T-helper 17 cell (primary cell): ENCODE measurements at places on chromosomes 5 and 9. TPM values are rescaled to one million over a fixed set of nuclear protein-coding genes. Genes with fewer than 3 reads are reported as not detected.

DNA sequence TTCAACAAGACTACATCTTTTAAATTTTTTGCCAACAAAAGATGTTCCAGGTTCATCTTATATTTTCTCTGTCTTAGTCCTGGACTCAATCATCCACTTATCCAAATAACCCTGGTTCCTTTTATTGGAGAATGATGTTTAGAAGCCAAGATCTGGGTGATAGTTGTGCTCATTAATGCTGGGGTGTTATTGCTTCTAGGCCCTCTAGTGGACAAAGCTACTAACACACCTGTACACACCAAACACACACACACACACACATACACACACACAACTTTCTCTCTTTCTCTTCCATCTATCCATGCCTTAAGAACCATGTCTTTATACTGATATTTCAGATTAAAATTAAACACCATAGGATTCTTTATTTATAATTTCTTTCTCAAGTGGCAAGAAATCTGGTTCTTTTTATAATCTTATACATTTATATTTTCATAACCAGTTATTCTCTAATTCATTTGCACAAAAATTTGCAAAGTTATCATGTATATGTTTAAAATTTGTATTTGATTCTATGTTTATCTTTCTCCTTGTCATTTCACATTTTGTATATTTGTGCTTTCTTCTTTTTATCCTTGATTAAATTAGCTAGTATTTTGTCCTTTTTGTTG lies 179.1 kb upstream of the SMIM23 start:
- no peak overlapping the region for H3K27ac ChIP-seq
- peaks cover 3% of the 10 kb centered on the region for H3K4me1 ChIP-seq
- DNase-seq = no peak
- H3K27me3 ChIP-seq = peaks cover 21% of the 10 kb centered on the region

- H3K27ac ChIP-seq = no peak overlapping the region
- no peak overlapping the region for H3K4me3 ChIP-seq
- H3K27me3 ChIP-seq = peaks cover 2% of the 10 kb centered on the region
- peaks cover 15% of the 10 kb centered on the region for H3K4me1 ChIP-seq
These were observed 15.1 kb downstream of the RPS14 start for GRCh38 chr5:150434464-150434863.

- peaks cover 21% of the 10 kb centered on the region for H3K4me1 ChIP-seq
- peak overlapping the region; percentile 51 for H3K27ac ChIP-seq
- H3K27me3 ChIP-seq = no peaks in the 10 kb centered on the region
- no peaks in the 10 kb centered on the region for H3K36me3 ChIP-seq
- H3K4me3 ChIP-seq = no peak overlapping the region
- DNase-seq = no peak
These were observed 78.4 kb upstream of the ITGA1 start for GRCh38 chr5:52709167-52709925.

GRCh38 chr5:95261437-95262175 lies 23.3 kb downstream of the MCTP1 start:
- H3K36me3 ChIP-seq = no peaks in the 10 kb centered on the region
- H3K27ac ChIP-seq = no peak overlapping the region
- H3K27me3 ChIP-seq = peaks cover 18% of the 10 kb centered on the region
- no peak overlapping the region for H3K4me3 ChIP-seq

GRCh38 chr5:34929720-34930461 lies 532 bp downstream of the DNAJC21 start:
- peaks cover 2% of the 10 kb centered on the region for H3K36me3 ChIP-seq
- peak overlapping the region; percentile 91 for H3K27ac ChIP-seq
- peak overlapping the region; percentile 97 for H3K4me3 ChIP-seq

- peaks cover 10% of the 10 kb centered on the region for H3K4me1 ChIP-seq
- H3K36me3 ChIP-seq = peaks cover 13% of the 10 kb centered on the region
- peak overlapping the region; percentile 11 for H3K27ac ChIP-seq
- H3K4me3 ChIP-seq = peak overlapping the region; percentile 49
- no peak for DNase-seq
These were observed 30.2 kb upstream of the F2R start for GRCh38 chr5:76685704-76686103.

DNA sequence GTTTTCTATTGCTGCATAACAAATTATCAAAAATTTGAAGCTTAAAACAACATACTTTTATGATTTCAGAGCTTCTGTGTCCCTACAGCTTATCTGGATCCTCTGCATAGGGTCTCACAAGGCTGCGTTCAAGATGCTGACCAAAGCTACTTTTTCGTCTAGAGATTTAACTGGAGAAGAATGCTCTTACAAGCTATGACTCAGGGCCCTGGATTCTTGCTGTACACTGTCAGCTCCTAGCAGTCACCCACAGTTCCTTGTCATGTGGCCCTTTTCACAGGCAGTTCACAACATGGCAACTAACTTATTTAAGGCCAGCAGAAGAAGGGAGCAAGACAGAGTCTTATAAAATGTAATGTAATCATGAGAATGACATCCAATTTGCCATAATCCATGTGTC lies 70.8 kb upstream of the FAM174A start:
- H3K4me1 ChIP-seq = no peaks in the 10 kb centered on the region
- H3K27ac ChIP-seq = no peak overlapping the region
- no peaks in the 10 kb centered on the region for H3K36me3 ChIP-seq
- no peak overlapping the region for H3K4me3 ChIP-seq
- peaks cover 15% of the 10 kb centered on the region for H3K27me3 ChIP-seq

DNA sequence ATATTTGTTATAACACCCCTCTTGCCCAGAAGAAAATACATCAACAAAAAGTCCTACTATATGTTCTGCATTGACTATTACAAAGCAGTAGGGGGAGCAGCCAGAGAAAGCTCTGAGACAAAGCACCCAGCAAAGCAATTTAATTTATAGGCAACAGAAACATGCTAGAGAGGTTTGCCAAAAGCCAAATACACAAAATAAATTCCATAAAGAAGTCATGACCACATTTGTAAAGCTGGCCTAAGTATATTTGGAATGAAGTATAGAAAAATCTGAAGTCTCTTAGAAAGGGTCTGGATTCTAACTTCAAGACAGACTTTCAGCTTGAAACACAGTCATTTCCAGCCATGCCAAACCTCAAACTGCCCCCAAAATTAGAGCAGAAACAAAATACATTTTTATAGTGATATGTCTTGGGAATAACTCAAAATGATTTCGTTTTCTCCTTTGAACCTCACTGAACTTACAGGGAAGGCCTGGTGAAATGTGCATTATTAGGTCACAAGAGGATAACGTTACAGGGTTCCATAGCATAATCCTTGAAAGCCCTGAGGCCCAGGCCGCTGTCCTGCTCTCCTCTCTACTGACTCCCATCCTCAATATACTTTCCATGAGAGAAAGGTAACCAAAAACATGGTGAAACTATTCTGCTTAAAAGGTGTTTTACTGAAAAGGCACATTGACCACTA lies 451.8 kb downstream of the RAB3C start:
- DNase-seq = no peak
- peak overlapping the region; percentile 95 for H3K27ac ChIP-seq
- no peaks in the 10 kb centered on the region for H3K27me3 ChIP-seq
- peak overlapping the region; percentile 96 for H3K4me3 ChIP-seq
- peaks cover 40% of the 10 kb centered on the region for H3K4me1 ChIP-seq

GRCh38 chr5:135371622-135372232 lies 27.3 kb downstream of the MACROH2A1 start:
- peaks cover 28% of the 10 kb centered on the region for H3K4me1 ChIP-seq
- no peak for DNase-seq
- H3K27ac ChIP-seq = peak overlapping the region; percentile 80
- H3K4me3 ChIP-seq = no peak overlapping the region
- no peaks in the 10 kb centered on the region for H3K27me3 ChIP-seq

DNA sequence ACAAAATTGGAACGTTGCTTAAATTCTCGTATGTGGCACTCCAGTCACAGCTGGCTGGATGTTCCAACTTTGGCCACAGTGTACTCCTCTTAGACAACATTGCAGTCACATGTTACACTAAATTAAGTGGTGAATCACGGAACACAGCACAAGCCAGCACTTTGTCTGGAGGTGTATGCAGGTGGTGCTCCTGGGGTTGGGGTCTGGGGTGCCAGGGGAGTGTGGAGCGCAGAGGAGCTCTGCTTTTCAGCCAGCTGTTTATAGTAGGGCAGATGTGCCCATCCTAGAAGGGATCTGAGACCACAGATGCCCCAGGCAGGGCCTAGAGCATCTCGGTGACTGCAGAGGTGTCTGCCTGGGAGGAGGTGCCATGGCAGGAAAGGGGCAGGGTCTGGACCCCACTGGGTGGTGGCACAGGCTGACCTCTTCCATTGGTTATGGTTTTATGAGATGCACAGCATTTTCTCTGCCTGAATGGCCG lies 82.6 kb downstream of the WNK2 start:
- no peaks in the 10 kb centered on the region for H3K36me3 ChIP-seq
- H3K4me3 ChIP-seq = no peak overlapping the region
- no peak overlapping the region for H3K27ac ChIP-seq
- H3K27me3 ChIP-seq = peaks cover 51% of the 10 kb centered on the region

DNA sequence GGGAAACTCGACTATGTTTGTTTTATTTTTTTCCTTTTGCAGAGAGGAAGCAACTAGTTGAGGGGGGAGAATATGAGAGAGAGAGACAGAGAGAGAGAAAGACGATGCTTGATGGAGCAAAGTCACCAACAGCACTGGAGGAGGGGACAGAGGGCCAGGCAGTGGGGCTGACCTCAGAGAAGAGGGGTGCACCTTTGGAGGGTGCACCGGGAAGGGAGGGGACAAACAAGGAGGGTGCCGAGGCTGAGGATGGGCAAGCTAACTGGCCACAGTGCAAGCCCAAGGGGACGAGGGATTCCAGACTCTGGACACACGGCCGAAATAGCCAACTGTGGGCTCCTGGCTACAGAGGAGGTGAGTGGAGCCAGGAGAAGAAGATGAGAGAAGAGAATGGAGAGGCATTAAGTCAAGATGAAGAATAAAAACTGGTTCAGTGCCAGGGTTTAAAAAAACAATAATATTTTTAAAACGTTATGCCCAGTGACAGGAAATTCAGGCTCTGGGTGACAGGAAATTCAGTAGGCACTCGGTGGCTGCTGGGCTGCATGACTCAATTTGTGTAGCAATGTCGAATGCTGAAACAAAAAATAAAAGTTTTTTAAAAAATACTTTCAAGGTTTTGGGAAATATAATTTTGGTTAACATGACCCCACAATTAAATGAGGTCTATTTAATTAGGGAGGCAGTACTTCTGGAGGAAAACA lies 13.3 kb upstream of the GLRX start:
- H3K4me3 ChIP-seq = peak overlapping the region; percentile 97
- H3K27ac ChIP-seq = peak overlapping the region; percentile 98
- no peaks in the 10 kb centered on the region for H3K27me3 ChIP-seq
- H3K4me1 ChIP-seq = peaks cover 37% of the 10 kb centered on the region
- H3K36me3 ChIP-seq = no peaks in the 10 kb centered on the region

- DNase-seq = no peak
- no peaks in the 10 kb centered on the region for H3K4me1 ChIP-seq
- H3K36me3 ChIP-seq = no peaks in the 10 kb centered on the region
These were observed 161.5 kb downstream of the GABRB2 start for GRCh38 chr5:161385027-161385426.

The CDH10 gene
- total RNA-seq = not detected

The KIF12 gene
- total RNA-seq = not detected

The THBS4 gene
- 0.21 TPM for total RNA-seq

The FOXE1 gene
- total RNA-seq = not detected

The DMRTA1 gene
- total RNA-seq = 0.42 TPM

The ZNF883 gene
- not detected for total RNA-seq
